ENCODE measurements at places on chromosomes 5 and 9.

GRCh38 chr5:25850581-25850980 lies 1187.8 kb downstream of the CDH9 start:
- no peak for DNase-seq

GRCh38 chr5:15807871-15808270 lies 307.9 kb downstream of the FBXL7 start:
- DNase-seq, result peak; percentile 48

DNA sequence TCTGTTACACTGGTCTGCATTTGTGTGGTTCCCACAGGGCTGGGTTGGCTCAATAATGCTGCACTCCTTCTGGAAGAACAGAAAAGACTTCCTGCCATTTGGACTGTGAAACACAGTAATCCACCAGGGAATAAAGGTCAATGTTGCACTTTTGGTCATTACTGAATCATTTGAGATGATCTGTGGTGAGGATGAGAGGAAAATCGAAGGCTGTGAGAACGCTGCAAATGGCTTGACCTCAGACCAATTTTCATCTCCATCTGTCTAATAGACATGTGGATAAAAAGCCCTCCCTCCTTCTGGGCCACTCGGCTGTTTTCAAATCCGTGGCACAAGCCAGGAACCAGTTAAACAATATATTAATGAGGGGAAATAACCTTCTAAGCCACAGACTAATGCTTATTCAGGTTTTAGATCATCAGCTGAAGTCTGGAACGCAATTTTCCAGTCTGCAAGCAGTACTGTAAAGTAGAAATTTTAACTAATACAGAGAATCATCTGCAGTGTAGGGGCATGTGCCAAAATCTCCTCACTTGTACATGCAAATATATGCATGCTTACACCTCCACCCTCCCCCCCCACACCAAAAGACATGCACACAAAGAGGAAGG lies 20.2 kb downstream of the TLE1 start:
- no peak for DNase-seq

DNA sequence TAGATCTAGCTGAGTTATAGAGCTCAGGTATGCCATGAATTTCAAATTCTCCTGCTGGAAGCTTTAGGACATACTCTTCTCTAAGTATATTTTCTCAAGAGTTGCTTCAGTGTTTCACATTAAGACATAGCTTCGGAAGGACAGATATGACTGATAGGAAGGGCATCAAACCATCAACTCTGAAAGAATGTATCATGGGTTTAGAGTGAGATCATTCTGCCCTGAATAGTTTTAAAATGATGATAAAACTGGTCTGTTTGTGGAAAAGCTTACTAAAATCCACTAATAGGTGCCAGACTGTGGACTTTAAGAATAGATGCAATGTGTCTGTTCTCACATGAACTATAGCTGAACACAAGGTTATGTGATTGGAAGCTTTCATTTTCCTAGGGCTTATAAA lies 8.4 kb downstream of the SPEF2 start:
- DNase-seq, result no peak

DNA sequence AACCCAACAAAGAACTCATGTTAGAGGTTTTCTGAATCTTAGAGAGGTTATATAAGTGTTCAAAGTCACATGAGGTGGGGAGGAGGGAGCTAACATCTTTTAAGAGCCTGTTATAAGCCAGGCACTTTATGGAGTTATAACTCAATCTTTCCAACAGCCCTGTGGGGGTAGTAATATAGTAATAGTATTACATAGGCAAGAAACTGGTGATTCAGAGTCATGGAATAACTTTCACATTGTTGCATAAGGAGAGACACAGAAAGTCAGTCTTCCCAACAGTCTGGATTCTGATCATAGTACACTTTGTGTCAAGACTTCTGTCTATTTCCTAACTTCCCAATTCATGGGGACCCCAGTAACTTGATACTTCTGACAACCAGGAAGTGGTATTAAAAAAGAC lies 89.2 kb downstream of the ACER2 start:
- DNase-seq, result no peak

- no peak for DNase-seq
Observed at GRCh38 chr9:86329649-86330048, 24.6 kb downstream of the TUT7 start.

DNA sequence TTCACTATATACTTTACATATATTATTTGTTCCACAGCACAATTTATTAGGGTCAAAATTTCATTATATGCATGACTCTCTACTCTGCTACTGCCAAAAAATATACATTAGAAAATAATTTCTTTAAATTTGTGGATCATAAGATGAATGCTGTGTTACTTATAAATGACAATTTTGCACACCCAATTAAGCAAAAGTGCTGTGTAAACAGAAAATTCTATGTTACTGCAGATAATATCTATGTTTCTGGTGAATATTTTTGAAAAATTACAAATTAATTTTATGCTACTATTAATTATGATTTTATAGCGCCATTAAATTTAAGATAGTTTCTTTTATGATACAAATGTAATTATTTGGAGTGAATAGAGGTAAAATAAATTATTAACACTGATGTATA lies 59.8 kb upstream of the GABRA6 start:
- no peak for DNase-seq

GRCh38 chr5:171906703-171907590 lies 99.5 kb downstream of the FBXW11 start:
- no peak for DNase-seq

GRCh38 chr5:154244476-154244875 lies 53.9 kb downstream of the GALNT10 start:
- DNase-seq, result no peak

DNA sequence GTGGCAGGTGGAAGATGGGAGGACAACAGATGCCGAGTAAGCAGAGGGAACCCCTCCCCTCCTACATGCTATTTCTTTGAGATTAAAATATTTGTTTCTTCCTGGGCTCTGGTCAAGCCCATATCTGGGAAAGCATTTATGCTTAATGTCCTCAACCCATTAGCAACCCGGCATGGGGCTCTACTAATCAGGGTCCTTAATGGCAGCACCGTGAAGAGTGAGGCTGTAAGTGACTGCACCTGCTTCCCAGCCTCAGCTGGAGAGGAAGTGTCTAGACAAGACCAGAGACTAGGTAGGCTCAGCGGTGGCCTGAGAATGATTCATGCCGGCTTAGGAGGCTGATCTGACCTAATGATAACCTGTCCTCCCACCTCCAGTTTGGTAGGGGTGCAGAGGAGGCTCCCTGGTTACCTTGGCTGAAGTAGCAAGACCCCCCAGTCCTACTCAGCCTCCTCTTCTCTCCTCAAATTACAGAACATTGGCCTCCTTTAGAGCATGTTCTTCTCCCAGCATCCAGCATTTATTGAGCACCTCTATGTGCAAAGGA lies 61.3 kb upstream of the HSPA9 start:
- no peak for DNase-seq

- DNase-seq, result no peak
Observed at GRCh38 chr9:13731637-13732036, 452.1 kb upstream of the MPDZ start.

GRCh38 chr5:134550271-134551214 lies 25.1 kb downstream of the JADE2 start:
- no peak for DNase-seq

- DNase-seq, result no peak
Observed at GRCh38 chr9:74255489-74255984, 241.6 kb upstream of the RORB start.

DNA sequence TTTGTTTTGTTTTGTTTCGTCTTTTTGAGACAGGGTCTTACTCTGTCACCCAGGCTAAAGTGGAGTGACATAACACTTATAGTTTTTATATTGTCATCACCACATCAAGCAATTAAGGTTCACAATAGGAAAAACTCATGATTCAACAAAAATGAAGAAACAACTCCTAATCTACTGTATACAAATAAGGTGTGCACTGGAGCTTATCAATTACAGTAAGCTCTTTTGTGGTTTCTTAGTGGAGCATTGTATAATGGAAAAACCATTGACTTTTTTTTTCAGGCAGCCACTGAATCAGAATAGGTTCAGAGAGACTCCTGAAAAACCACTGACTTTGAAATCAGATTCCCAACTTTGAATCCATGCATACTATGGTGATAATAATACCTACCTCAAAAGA lies 10.8 kb upstream of the PLIN2 start:
- DNase-seq, result no peak

- no peak for DNase-seq
Observed at GRCh38 chr9:93244510-93245436, 60.8 kb downstream of the WNK2 start.

GRCh38 chr5:93099902-93100347 lies 481.1 kb downstream of the NR2F1-AS1 start:
- DNase-seq, result no peak

GRCh38 chr9:125972012-125972729 lies 225.0 kb downstream of the PBX3 start:
- no peak for DNase-seq

GRCh38 chr9:126604059-126605055 lies 9.4 kb upstream of the LMX1B start:
- DNase-seq, result no peak

- no peak for DNase-seq
Observed at GRCh38 chr9:22643541-22643940, 196.9 kb downstream of the DMRTA1 start.

DNA sequence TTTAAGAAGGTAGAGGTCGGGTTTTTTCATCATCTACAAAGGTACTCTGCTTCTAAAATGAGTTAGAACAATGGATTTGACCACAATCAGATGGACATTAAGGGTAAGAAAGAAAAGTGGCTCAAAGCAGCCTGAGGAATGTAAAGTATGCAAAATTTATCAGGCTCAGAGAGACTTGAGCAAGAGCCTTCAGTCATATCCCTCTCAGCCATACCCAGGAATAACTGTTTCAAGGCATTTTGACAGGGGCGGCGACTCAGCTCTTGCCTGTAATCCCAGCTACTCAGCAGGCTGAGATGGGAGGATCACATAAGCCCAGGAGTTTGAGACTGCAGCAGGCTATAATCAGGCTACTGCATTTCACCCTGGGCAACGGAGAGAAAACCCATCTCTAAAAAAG lies 38.8 kb upstream of the ANXA2R start:
- no peak for DNase-seq

DNA sequence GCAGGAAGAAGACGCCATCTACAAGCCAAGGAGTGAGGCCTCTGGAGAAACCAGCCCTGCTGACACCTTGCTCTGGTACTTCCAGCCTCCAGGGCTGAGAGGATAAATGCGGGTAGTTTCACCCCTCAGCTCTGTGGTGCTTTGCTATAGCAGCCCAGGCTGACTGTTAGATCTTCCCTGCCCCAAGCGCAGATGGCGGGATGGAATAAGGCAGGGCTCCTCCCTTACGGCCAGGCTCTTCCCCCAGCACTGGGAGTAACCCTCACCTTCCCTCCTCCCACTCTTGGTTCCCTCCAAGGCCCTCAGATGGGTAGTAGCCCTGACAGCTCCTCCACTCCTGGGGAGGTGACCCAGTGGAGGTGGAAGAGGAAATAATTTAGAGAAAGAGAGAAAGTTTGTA lies 285.1 kb downstream of the GADD45G start:
- DNase-seq, result no peak

GRCh38 chr5:88159591-88159990 lies 109.1 kb downstream of the TMEM161B start:
- DNase-seq, result peak; percentile 61

GRCh38 chr5:93300945-93301344 lies 280.1 kb downstream of the NR2F1-AS1 start:
- no peak for DNase-seq

DNA sequence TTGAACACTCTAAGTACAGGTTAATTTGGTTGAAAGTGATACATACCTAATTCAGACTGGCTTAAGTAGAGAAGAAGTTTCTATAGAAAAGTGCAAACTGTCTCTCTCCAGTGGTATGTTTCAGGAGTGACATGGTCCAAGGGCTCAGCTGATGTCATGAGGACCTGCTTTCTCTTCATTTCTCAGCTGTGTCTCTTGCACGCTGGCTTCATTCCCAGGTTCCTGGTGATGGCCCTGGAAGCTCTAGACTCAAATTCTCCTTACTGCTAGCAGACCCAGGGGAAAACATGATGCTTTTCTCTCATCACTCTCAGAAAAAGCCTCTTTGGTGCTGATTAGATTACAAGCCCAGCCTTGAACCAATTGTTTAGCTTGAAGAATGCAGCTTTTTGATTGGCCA lies 211.9 kb upstream of the CLINT1 start:
- no peak for DNase-seq

DNA sequence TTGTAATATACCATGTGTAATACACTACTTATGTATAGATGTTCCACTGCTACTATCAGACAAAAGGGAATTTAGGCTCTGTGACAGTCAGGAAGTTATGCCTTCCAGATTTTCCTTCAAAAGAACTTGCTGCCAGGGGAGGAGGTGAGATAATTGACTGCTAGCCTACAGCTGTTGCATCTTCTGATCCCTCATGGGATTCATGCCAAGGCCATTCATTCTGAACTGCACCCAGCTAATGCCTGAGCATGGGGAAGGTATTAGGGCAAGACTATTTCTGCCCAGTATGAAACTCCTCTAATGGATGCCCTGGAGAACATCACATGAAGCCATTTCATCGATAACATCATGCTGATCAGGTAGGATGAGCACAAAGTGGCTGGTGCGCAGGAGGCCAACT lies 746.5 kb upstream of the ZNF608 start:
- no peak for DNase-seq

GRCh38 chr5:90434116-90434714 lies 24.7 kb upstream of the CETN3 start:
- peak; percentile 30 for DNase-seq

DNA sequence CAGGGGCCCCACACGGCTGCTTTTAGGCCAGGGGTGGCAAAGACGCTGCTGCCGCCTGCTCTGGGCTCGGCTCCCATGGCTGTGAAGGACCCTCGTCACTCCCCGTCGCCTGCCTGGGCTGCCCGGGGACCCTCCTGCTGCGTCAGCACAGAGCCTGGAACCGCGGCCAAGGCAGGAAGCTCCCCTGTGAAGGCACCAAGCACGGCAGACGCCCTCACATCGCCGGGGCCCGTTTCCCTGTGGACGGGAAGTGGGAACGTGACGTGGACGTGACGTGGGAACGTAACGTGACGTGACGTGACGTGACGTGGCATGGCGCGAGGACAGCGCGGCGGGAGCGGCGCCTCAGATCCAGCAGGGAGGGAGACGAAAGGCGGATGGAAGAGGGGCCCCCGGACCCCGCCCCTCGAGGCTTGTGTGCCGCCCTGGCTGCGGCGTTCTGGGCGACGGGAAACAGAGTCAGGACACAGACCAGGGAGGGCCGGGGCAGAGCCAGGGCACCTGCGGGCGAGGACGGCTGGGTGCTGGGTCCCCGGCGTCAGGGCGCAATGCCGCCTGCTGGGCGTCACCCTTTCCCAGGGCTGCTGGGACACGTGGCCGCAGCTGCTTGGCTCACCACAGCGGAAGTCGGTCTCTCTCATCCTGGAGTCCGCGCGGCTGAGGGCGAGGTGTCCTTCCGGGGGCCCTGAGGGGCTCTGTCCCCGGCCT lies 53.1 kb downstream of the MRPL36 start:
- no peak for DNase-seq

- no peak for DNase-seq
Observed at GRCh38 chr5:102599289-102599688, 100.5 kb upstream of the SLCO6A1 start.

DNA sequence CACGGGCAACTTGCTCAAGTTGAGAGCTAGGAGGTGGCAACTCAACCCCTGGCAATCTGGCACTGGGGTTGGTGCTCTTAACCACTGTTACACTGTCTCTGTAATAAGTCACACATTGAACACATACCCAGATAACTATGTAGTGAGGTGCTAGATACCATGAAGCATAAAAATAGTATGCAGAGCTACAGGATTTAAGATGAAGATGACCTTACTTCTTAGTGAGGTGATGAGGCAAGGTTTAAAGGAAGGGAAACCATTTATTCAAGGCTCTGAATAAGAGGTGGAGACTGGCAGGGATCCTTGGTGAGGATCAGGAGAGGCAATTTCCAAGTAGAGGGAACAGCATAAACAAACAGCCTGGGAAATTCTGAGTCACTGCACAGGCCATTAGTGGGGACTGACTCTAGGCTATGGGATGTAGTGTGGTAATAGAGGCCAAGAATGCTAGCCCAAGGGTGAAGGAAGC lies 67.6 kb upstream of the NR3C1 start:
- DNase-seq, result no peak
